D341Med (cell line): ENCODE measurements at places on chromosomes 12 and 14.

DNA sequence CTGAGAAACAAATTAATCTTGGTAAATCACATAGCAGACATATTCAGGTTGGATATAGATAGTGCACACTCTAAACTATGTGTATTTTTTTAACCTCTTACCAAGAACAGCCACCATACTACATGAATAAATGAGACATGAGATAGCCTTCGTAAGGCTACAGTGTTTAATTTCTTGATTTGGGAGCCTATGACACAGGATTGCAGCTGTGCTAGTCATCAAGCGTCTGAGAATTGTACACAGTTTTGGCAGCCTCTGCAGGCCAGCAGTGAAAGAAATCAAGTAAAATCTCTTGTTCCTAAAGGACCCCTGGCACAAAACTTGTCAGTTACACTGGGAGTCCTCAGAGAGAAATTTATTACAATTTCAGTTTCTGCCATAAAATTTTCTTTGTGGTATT, 236.1 kb downstream of the C12orf50 start:
- no peak for DNase-seq

DNA sequence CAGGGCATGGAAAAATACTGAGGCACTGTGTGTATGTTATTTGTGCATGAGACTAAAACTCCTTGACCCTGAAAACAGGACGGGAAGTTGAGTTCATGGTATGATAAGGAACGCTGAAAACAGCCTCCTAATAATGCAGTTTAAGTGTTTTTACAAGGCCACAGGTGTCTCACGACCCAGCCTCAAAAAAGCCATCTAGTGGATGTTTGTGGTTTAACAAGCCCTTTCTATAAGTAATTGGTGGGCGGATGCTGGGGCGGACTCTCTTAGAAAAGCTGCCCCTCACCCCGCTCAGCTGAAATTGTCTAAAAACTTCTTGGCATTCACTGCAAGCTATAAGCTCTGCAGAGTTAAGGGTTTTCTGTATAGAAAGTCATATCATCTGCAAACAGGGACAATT, 184.5 kb downstream of the NUBPL start:
- no peak for DNase-seq

- no peak for DNase-seq
These were observed 126.0 kb upstream of the FRMD6 start for GRCh38 chr14:51525739-51526138.

DNA sequence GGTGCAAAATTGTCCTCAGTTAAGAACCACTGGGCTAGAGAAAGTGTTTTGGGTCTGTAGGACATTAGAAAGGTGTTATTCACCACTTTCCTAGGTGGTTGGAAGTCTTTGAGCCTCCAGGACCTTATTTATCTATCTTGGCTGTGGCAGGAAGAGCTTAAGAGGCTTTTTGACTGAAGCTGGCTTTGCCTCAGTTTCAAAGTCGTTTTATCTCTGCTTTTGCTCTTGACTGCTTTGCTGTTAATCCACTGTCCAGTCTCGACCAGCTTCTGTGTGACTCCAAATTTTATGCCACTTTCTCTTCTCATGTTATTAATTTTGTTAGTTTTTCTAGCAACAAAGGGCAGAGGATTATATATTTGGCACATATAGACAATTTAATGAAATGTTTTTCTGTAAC, 60.3 kb downstream of the PPHLN1 start:
- peak; percentile 22 for DNase-seq

- DNase-seq: no peak
These were observed 35.8 kb upstream of the YY1 start for GRCh38 chr14:100203146-100203545.

DNA sequence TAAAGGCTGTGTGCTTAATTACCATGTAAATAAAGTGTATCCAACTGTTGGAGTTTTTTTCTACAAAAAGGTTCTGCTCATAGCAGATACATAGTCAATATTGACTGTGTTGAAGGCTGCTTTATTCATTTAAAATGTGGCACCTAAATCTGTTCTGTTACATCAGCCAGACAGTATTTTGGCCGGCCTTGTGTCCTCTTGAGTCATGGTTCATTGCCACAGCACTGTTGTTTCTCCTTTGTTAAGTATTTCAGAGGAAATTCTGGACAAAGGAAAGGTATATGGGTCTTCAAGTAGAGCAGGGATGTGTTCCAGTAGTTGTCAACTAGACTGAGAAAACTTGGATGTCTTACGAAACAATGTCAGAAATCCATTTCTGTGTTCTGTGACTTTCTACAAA, 95.5 kb downstream of the SLC38A6 start:
- DNase-seq: no peak

DNA sequence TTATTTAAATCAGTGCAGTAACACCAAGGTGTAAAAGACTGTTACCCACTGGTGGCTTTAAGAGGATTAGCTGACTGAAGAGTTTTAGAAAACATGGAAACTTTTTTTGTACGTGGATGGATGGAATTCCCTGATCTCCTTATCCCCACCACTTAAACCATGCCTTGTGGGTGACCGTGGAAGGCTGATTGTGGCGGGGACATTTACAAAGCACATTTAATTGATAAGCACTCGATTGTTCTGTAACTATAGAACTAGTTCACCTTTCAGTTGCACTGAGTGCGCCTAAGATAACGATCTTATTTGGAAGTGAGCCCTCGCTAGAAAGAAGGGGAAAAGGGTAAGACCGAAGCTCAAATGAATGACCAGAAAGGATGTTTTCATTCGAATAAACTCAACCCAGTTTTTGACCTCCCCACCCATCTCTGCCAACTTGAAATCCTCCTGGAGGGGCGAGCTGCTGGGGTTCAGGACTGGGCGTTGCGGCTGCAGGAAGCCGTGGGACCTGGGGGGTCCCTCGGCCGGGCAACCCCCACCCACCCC, 688 bp upstream of the RASSF3 start:
- no peak for DNase-seq

- DNase-seq: peak; percentile 61
These were observed 1.7 kb downstream of the RASSF8 start for GRCh38 chr12:25960143-25960542.

DNA sequence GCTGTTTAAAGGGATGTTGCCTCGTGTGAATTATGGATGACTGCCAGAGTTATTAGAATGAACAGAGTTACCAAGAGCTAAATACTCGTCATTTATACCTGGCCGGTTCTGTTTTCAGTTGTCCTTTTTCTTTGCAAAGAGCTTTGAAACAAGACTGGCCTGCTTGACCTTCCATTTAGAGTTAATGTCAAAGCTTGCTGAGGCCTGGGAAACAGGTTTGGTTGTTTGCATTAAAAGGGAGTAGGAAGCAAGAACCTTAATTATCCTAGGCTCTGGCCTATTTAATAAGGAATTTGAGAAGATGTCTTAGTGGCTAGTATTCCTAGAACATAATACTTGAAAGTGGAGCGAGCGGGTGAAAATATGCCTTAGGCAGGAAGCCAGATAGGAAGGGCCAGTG, 233.3 kb downstream of the CACNA1C start:
- DNase-seq: no peak

DNA sequence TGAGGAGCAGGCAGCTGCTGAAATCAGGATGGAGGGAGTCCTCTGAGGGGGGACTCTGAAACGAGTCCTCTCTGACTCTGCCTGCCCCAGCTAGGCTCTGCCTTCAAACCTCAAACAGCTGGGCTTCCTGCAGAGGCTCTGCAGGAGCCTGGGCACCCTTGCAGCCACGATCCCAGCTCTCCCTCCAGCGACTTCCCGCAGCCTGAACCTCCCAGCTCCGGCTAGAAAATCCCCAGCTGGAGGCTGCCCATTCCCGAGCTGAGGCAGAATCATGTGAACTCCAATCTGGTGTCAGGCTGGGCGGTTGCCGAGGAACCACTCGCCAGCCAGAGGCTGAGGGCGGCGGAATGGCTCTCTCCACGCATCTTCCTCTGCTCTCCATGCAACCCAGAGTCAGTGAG, at the start of gene GPR68:
GPR68 (minus strand) TSS at position 204 of the 401 bp plus-strand sequence. CDS start 9,654 bp downstream, outside the sequence.
- DNase-seq: no peak

DNA sequence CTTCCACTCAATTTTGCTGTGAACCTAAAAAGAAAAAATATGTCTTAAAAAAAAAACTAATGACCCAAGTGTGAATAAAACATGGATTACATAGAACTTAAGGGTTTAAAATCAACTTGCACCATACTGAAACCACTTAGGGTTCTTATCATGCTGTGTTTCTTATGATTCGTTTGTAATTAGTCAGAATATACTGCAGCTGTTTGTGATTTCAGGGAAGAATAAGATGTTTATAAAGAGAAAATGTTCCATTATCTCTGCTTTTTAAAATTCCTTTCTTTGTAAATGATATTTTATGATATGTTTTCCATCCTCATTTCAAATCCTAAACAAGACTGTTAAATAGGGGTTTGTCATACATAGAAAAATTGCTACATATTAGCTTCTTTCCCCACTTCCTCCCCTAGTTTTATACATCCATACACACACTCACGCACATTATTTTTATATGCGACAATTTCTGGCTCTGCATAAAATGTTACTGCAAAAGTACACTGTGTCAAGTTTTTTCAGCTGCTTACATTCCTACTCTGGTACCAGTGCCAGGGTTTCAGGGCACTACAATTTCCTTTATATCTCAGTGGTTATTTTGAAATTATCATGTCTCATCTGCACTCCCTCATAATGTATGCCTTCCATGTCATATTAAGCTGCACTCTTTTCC, 275.2 kb upstream of the GARIN6 start:
- no peak for DNase-seq

DNA sequence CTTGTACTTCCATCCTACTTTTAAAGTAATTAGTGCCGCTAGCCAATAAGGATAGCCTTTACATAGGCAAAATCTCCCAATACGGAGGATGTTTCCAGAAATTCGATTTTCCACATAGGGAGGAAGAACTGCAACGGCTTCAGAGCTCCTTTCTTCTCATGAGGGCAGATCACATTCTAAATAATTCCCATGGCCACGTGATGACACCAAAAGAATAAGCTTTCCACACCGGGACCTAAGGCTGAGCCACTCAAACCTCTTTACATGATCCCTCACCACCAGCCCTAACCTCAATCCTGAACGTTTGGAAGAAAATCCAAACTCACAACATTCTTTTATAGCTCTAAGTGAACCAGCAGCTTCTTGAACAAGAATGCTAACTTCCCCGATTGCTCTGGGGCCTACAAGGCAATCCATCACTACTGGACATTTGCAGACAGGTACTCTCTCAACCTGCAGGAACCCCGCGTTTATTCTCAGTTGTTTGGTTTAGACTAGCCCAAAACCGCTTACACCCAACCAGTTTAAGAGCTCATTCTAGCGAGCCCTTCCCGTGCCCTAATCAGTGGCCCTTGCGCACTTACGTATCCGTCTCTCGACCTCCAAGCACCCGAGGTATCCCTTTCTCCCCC, 884 bp downstream of the CAPRIN2 start:
- DNase-seq: no peak

DNA sequence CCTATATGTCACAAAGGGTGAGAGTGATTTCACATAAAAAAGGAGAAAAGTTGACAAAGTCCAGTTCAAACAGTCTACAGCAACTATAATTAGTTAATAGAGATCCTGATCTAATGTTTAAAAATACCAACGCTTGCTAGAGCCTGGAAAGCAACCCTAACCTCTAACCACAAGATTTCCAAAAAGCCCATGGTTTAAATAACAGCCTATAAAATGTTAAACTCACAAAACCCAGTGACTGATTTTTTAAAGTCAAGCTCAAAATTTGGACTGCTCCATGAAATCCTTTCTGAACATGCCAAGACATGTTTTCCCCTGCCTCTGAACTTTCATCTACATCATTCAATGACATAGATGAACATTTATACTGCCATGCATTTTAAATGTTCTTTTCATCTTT, 81.6 kb downstream of the PLEKHG7 start:
- no peak for DNase-seq

- DNase-seq: no peak
These were observed 18.3 kb upstream of the LYZ start for GRCh38 chr12:69329669-69330428.

GRCh38 chr12:24561882-24562770, 386.8 kb downstream of the BCAT1 start:
- DNase-seq: peak; percentile 72
